ENCODE measurements at places on chromosomes 7 and 10.

- DNase-seq: no peak
Measured at GRCh38 chr7:76149847-76150691, 51.6 kb upstream of the SRRM3 start.

DNA sequence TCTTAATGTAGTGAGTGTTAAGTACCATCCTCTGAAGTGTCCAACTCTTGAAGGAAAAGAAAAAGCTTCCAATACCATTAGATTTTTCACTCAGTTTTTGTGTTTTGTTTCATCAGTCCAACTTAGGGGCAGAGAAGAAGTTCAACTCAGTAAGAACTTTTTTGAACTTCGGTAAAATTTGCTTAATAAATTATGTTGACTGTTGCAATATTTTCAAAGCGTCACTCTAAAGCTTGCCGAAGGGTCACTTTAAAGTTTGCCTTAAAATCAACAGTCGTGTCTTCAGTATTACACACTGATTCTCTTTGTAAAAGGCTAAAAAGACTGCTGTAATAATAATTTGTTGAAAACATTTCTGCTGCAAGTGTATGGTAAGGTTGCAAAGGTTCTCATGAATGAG lies 17.6 kb downstream of the CD36 start:
- no peak for DNase-seq

GRCh38 chr10:71799608-71800453 lies 26.5 kb upstream of the VSIR start:
- no peak for DNase-seq

GRCh38 chr10:14476641-14477407 lies 146.1 kb upstream of the FRMD4A start:
- DNase-seq: peak; percentile 40

DNA sequence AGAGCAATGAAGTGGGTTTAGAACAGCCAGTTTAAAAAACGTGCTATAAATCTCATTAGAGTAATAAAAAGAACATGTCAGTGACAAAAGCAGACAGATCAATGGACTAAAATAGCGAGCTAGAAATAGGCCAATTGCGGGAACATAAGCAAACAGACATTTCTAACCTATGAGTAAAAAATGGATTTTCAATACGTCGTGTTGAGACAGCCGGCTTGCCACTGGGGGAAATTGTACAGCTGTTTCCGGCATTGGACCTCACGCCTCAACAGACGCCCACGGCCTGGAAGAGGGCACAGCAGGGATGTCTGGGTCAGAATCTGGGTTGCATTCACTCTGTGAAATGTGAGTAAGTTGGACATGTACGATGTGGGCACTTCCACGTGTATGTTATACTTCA lies 92.9 kb downstream of the SVOPL start:
- DNase-seq: no peak

DNA sequence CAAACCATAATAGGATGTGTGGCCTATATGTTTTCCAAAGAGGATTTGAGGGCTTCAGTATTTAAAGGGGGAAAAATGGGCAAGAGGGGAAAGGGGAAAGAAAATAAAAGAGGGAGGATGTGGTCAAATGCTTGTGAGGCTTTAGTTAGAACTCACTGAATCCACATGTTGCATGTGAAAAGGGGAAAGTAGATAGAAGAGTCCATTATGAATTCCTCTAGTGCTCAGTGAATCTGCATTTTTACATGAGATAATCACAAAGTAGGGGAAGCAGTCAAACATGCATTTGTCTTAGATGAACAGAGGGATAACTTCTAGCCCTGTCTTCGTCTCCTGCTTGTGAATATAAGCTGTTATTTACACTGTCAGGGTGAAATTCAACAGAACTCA lies 24.6 kb upstream of the AKAP9 start:
- DNase-seq: no peak

GRCh38 chr10:24455447-24455846 lies 246.5 kb downstream of the KIAA1217 start:
- DNase-seq: no peak

DNA sequence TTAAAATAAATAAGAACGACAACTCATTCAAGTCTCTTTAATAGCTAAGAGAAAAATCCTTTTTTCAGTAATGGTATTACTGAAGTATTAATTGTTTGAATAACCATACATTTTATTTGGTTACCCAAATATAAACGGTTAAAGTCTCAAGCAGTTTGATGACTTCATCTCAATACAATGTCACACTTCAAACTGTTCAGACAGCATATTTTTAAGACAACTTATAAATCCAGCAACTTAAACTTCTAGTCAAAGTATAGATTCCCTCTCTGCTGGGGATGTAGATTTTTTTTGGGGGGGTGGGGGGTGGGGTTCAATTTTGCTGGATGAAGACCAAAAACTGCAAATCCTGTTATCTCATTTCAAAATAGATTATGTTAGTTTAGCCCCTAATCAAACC lies 42.0 kb downstream of the GNA12 start:
- peak; percentile 62 for DNase-seq

DNA sequence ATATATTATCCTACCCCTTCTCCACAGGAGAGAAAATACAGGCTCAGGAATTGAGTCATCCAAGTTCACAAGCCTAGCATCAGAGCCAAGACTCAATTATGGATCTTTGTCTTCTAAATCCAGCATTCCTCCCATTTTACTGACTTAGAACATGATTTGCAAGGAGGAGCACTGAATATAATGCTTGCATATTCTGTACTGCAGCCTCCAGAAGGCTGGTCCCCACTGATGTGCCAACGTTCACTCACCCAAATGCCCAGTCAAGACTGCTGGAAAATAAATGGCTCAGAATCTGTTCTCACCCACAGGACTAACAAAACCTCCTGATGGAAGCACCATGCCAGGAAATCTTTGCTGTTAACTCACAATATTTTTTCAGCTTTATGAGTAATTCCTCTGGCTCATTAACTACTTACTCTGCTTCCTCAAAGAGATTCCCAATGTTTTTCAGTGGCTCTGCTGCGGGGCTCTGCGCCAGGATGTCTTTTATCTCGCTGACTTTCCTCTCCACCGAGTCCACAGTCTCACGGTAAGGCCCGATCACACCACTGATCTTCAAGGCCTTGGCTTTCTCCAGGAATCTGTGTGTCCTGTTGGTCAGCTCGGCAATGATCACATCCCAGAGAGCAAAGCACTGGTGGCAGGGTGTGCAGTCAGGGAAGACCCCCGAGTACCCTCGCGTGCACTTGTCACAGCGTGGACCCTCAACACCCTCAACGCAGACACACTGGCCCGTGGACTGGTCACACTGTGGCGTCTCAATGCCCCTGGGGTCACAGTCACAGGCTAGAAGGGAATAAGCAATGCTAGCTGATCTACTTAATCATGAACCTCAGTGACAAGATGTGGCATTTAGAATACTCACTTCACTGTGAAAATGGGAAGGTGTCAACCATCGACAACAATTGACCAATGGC lies 48.8 kb downstream of the DLD start:
- peak; percentile 27 for DNase-seq

DNA sequence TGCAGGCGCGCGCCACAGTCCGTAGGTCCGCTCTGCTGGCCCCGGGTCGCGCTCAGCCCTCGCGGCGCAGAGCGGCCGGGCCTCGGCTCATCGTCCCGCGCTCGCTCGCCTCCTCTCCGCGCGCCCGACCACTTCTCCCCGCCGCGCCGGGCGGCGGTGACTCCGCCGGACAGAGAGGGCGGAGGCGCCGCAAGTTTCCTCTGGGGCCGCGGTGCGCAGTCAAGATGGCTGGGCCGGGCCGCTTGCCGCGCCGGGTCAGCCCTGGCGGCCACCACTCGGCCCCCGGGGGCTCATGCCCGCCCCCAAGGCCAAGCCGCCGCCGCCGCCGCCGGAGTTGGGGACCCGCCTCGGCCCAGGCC lies 441 bp downstream of the FZD8 start:
- no peak for DNase-seq

DNA sequence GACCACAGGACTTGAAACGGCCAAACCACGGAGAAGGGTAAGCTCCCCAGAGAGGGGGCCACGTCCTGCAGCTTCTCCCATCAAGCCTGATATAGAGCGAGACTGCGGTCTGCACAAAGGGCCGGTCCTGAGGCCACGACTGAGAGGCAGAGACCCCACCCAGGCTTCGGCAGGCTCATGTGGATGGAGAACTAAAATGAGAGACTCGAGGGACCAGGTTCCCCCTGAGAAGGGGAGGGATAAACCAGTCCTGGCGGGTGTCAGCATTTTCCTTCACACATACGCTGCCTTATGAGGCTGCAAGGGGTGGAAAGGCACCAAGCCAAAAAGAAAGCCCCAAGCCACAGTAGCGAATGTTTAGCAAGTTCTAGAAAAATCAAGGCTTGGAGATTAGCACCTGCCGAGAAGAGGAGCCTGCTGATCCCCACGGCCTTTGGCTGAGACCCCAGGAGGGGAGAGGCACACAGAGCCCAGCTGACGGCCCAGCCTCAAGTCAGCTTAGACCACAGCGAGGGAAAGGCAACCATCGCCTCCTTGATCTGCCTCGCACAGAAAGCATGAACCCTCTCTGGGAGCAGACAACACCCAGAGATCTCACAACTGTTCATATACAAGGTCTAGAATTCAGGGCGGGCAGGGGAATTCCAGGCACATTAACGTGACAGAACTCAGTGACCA lies 92.6 kb upstream of the RNF32 start:
- DNase-seq: no peak

GRCh38 chr10:75009426-75009825 lies 102.0 kb upstream of the SAMD8 start:
- DNase-seq: no peak

- no peak for DNase-seq
Measured at GRCh38 chr7:50471970-50472369, 21.8 kb upstream of the FIGNL1 start.

- DNase-seq: no peak
Measured at GRCh38 chr10:92502296-92502808, 71.5 kb downstream of the IDE start.

DNA sequence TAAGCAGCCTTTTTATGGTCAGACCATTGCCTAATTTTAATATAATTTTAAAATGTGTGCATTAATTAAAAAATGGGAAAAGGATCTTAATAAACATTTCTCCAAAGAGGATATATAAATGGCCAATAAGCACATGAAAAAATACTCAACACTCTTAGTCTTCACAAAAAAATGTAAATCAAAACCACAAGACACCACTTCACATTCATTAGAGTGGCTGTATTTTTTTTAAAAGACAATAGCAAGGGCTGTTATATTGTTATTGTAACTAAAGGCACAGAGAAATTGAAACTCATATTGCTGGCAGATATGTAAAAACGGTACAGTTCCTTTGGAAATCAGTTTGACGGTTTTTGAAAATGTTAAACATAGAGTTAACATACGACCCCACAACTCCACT lies 3.2 kb upstream of the CROT start:
- DNase-seq: no peak

- peak; percentile 1 for DNase-seq
Measured at GRCh38 chr10:128463991-128464760, 338.0 kb upstream of the MKI67 start.

- no peak for DNase-seq
Measured at GRCh38 chr7:45642044-45642443, 67.9 kb downstream of the ADCY1 start.

Measured in bronchial epithelial cell (primary cell).